ENCODE measurements at places on chromosomes 6 and 20. TPM values are rescaled to one million over a fixed set of nuclear protein-coding genes. Genes with fewer than 3 reads are reported as not detected.
A peak's percentile ranks its signal among the peaks of the same experiment; 100 is the strongest.

Gene RNF8
- 27.3 TPM for total RNA-seq

Gene SLC13A3
- total RNA-seq, result 0.40 TPM

Gene DHX16
- total RNA-seq, result 36.3 TPM

Gene COL9A3
- 0.76 TPM for total RNA-seq

DNA sequence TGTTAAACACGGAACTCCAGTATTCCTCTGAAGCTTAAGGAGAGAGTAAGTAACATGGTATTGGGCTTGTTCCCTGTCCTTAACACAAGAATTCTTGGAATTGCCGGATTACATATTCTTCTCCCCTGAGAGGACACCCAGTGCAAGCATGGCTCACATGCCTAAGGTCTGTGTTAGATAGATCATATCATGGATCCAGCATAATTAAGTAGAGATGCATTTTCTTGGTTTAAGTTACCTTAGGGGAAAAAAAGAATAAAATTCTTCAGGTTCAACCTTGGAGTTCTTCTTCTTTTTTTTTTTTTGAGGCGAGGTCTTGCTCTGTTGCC is 53.9 kb downstream of the AKAP12 start:
- DNase-seq, result no peak
- H3K27ac ChIP-seq, result no peak overlapping the region
- H3K4me1 ChIP-seq, result peaks cover 6% of the 10 kb centered on the region

GRCh38 chr6:102075539-102075938 is 682.0 kb downstream of the GRIK2 start:
- H3K36me3 ChIP-seq, result no peaks in the 10 kb centered on the region
- H3K4me1 ChIP-seq, result no peaks in the 10 kb centered on the region
- DNase-seq, result no peak
- H3K27me3 ChIP-seq, result no peaks in the 10 kb centered on the region
- no peak overlapping the region for H3K27ac ChIP-seq

DNA sequence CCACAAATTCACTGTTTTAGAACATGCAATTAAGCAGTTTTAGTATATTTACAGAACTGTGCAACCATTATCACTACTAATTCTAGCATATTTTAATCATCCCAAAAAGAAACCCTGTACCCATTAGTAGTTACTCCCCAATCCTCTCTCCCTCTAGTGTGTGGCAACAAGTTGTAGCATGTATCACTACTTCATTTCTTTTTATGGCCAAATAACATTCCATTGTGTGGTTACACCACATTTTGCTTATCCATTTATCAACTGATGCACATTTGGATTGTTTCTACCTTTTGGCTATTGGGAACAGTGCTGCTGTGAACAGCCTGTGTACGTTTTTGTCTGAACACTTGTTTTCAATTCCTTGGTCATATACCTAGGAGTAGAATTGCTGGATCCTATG is 31.5 kb upstream of the FKBP1A start:
- no peak overlapping the region for H3K27ac ChIP-seq
- H3K36me3 ChIP-seq, result no peaks in the 10 kb centered on the region
- H3K4me1 ChIP-seq, result no peaks in the 10 kb centered on the region
- H3K4me3 ChIP-seq, result no peak overlapping the region
- no peaks in the 10 kb centered on the region for H3K27me3 ChIP-seq

GRCh38 chr20:23153696-23154341 is 67.7 kb upstream of the CD93 start:
- H3K4me1 ChIP-seq, result peaks cover 47% of the 10 kb centered on the region
- DNase-seq, result no peak
- peak overlapping the region; percentile 54 for H3K27ac ChIP-seq
- no peak overlapping the region for H3K4me3 ChIP-seq
- no peaks in the 10 kb centered on the region for H3K36me3 ChIP-seq
- H3K27me3 ChIP-seq, result no peaks in the 10 kb centered on the region

Gene TNNC2
- total RNA-seq, result not detected

GRCh38 chr6:52423971-52424381 is 3.8 kb downstream of the EFHC1 start:
- no peaks in the 10 kb centered on the region for H3K27me3 ChIP-seq
- peak; percentile 79 for DNase-seq
- peak overlapping the region; percentile 82 for H3K27ac ChIP-seq
- no peak overlapping the region for H3K4me3 ChIP-seq
- no peaks in the 10 kb centered on the region for H3K36me3 ChIP-seq

DNA sequence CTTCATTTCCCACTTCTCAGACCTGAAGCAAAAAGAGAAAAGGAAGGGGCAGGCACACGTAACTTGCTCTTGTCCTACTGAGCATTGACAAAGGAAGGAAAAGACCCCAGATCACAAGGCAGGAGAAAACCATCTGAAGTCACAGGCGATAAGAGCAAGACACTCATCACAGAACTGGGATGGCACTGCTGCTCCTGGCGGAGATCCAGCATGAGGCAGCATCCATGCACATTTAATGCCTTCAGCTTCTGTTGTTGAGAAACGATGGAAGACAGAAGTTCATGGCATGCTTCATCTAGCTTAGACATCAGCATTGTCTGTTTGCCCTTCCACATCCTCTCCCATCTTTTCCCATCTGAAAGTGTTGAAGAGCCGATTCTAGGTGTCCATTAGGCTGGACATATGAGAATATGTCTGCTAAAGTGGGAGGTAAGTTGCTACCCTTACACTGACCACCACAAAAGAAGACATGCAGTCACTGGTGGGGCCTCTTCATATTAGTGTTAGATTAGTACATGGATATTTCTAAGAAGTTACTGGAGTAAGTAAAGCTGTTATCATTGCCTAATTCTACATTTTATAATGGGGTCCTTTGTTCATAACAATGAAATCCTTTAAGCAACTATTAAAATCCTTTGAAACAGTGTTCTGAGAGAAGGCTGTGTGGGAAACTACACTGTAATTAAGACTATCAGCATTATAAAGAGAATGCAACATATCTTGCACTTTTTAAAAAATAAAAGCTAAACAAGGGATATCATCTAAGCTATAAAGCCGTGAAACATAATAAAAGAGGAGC is 618.5 kb downstream of the C6orf118 start:
- H3K27me3 ChIP-seq, result no peaks in the 10 kb centered on the region
- no peak overlapping the region for H3K27ac ChIP-seq
- H3K36me3 ChIP-seq, result no peaks in the 10 kb centered on the region
- H3K4me3 ChIP-seq, result no peak overlapping the region

Gene MAN1A1
- 12.9 TPM for total RNA-seq

- H3K27ac ChIP-seq, result no peak overlapping the region
- H3K4me3 ChIP-seq, result no peak overlapping the region
- no peaks in the 10 kb centered on the region for H3K36me3 ChIP-seq
- no peak for DNase-seq
Observed at GRCh38 chr6:5744497-5744896, 262.2 kb downstream of the NRN1 start.

- no peak overlapping the region for H3K27ac ChIP-seq
- H3K27me3 ChIP-seq, result no peaks in the 10 kb centered on the region
- H3K36me3 ChIP-seq, result no peaks in the 10 kb centered on the region
- DNase-seq, result no peak
- no peaks in the 10 kb centered on the region for H3K4me1 ChIP-seq
Observed at GRCh38 chr20:60361761-60362395, 403.7 kb downstream of the CDH26 start.

Gene OOEP
- not detected for total RNA-seq

Gene STMN3
- total RNA-seq, result 1.7 TPM

Gene ZC2HC1B
- total RNA-seq, result not detected

DNA sequence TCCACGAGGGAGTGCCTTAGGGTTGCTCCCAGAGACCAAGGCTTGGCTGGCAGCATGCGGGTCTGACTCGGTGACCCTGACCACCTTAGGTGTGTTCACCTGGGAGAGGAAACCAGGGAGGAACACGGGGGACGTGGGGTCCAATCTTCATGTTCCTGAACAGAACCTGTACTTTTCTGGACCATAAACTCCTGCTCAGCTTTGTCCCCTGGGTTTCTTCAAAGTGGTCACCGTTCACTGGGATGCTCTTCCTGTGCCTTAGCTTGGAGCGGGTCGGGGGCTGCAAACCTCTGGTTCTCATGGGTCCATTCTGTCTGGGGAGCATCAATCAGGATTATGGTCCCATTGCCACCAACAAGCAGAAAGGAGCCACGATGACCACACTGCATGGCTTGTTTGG is 333.5 kb downstream of the QKI start:
- DNase-seq, result no peak
- no peaks in the 10 kb centered on the region for H3K4me1 ChIP-seq
- no peaks in the 10 kb centered on the region for H3K27me3 ChIP-seq
- H3K27ac ChIP-seq, result no peak overlapping the region
- no peaks in the 10 kb centered on the region for H3K36me3 ChIP-seq

DNA sequence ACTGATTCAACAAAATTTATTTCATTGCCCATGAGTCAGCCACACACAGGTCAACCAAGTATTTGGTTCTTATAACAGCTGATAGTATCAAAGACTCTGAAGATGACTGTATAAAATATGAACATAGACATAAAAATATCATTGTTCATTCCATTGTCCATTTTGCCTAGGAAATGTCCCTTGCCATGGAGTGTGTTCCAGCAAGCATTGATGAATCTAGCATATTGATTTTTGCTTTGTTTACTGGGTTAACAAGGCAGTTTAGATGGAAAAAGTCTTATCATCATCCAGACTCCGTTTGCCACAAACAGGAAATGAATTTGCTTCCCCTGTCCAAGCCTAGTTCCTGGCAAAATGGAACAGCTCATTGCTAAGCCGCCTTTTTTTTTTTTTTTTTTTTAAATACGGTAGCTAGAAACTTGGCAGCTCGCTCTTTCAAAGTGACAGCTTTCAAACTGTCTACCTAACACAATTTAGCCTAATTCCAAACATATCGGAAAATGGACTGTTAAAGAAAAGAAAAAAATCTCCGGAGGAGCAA is 7.5 kb downstream of the F13A1 start:
- no peaks in the 10 kb centered on the region for H3K36me3 ChIP-seq
- no peaks in the 10 kb centered on the region for H3K27me3 ChIP-seq
- H3K27ac ChIP-seq, result peak overlapping the region; percentile 20
- H3K4me1 ChIP-seq, result peaks cover 4% of the 10 kb centered on the region
- H3K4me3 ChIP-seq, result no peak overlapping the region

Gene HM13
- total RNA-seq, result 211 TPM

- no peaks in the 10 kb centered on the region for H3K36me3 ChIP-seq
- no peak overlapping the region for H3K27ac ChIP-seq
- no peak overlapping the region for H3K4me3 ChIP-seq
- peak; percentile 45 for DNase-seq
Observed at GRCh38 chr6:107866606-107867301, 42.6 kb upstream of the SCML4 start.

DNA sequence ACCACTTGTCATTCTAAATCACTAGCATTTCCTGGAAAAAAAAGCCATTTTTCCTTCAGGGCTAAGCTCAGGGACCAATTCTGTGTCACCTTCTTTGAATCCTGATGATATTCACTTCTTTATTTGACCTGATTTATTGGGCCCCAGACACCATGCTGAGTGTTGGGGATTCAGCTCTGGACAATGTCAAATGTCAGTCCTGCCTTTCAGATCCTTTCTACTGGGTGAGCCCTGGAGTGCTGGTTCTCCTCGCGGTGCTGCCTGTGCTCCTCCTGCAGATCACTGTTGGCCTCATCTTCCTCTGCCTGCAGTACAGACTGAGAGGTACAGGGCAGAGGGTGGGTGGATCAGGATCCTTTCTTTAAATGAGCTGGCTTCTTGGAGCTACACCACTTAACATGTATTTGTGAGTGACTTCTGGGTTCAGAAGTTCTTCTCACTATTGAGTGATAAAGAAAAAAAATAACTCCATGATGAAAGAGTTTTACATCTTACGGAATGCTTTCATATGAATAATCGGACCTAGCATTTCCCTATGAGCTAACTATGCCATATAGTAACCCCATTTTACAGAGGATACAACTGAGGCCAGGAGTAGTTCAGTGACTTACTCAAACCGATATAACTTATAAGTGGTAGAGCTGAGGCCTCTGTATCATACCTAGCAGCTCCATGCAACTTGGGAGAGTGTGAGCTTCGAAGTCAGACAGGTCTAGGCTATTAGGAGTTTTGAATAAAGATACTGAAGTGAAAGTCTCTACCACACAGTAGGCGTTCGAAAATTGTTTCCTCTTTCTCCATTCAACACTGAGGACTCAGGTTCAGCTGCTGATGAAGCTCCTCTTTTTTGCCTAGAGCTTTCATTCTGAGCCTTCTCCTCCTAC is 9.3 kb downstream of the MOG start:
- DNase-seq, result no peak
- no peaks in the 10 kb centered on the region for H3K4me1 ChIP-seq
- no peaks in the 10 kb centered on the region for H3K36me3 ChIP-seq

Gene PTCRA
- total RNA-seq, result not detected

DNA sequence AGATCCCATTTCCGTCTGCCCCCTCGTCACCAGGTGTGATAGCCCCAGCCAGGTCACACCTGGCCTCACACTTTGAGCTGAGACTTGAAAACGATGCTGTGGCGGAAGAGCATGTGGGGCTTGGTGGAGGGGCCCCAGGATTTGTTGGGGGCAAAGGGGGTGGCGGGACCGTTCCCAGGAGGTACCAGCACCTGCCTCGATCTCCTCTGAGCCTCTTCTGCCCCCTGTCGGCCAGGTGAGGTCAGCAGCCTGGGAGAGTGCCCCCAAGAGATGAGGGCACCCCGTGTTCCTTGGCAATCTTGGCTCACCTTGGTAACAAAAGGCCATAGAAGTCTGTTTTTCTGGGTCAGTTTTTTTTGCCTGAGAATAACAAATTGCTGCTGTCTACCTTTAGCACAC is 25.4 kb downstream of the SPATA2 start:
- DNase-seq, result no peak
- no peaks in the 10 kb centered on the region for H3K27me3 ChIP-seq
- H3K36me3 ChIP-seq, result no peaks in the 10 kb centered on the region
- H3K4me3 ChIP-seq, result no peak overlapping the region
- no peak overlapping the region for H3K27ac ChIP-seq

DNA sequence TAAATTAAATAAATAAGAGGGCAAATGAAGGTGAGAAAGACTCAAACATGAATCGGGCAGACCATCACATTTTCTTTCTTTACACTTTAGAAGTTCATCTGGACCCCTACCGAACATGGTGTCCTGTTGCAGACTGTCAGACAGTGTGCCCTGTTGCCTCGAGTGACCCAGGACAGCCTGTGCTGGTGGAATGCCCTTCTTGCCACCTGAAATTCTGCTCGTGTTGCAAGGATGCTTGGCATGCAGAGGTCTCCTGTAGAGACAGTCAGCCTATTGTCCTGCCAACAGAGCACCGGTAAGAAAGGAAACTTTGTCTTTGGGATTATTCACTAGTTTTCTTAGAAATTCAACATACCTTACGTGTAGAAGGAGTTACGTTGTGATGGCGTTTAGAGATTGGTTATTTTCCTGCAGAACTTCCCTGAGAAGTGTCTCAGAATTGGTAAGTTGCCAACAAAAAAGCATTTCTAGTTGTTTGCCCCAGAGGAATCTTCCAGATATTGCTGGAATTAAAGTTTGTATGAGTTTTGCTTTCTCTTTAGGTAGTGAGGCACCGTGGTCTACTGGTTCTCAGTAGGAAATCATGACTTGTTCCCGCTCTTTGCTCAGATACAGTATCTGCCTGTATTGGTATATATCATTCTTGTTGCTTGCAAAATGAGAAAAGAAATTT is 70.1 kb downstream of the RNF144B start:
- peaks cover 22% of the 10 kb centered on the region for H3K36me3 ChIP-seq
- H3K27ac ChIP-seq, result no peak overlapping the region
- H3K4me1 ChIP-seq, result peaks cover 13% of the 10 kb centered on the region
- no peak overlapping the region for H3K4me3 ChIP-seq

- H3K27me3 ChIP-seq, result no peaks in the 10 kb centered on the region
- H3K27ac ChIP-seq, result no peak overlapping the region
- H3K4me3 ChIP-seq, result no peak overlapping the region
- DNase-seq, result no peak
- peaks cover 11% of the 10 kb centered on the region for H3K36me3 ChIP-seq
Observed at GRCh38 chr20:35502352-35502751, 27.1 kb downstream of the C20orf173 start.

All from endothelial cell of umbilical vein (primary cell).